T-helper 1 cell (primary cell): ENCODE measurements at places on chromosomes 2 and 18.

DNA sequence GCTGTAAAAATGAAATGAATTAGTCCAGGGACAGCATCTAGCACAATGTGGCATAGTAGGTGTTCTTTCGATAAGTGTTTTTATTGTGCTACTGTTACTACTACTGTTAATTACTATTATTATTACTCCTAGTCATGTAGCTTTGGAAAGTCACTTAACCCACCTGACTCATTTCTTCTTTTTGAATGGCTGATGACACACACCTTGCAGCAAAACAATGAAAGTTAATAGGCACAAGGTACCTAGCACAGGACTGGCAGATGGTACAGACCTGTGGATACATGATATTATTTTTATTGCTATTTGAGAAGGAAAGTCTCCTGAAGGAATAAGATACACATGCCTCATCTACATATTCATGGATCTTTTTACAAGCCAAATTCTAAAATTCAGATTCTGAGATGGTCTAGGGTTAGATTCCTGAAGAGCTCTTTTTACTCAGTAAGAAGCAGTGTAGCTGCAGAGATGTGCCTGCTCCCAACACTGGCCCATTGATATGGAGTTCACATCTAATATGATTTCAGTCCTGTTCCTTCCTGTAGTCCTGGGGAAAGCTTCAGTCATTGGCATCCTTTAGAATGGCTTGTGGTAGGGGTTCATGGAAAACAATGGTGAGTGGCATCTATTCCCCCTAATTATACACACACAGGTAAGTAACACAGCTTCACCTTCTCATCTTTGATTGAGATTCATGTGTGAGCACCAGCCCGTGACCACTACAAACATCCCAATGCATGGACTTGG lies 7.9 kb upstream of the ERMN start:
- DNase-seq: no peak

- DNase-seq: no peak
These were observed 241.3 kb downstream of the PRKCE start for GRCh38 chr2:45892757-45893156.

DNA sequence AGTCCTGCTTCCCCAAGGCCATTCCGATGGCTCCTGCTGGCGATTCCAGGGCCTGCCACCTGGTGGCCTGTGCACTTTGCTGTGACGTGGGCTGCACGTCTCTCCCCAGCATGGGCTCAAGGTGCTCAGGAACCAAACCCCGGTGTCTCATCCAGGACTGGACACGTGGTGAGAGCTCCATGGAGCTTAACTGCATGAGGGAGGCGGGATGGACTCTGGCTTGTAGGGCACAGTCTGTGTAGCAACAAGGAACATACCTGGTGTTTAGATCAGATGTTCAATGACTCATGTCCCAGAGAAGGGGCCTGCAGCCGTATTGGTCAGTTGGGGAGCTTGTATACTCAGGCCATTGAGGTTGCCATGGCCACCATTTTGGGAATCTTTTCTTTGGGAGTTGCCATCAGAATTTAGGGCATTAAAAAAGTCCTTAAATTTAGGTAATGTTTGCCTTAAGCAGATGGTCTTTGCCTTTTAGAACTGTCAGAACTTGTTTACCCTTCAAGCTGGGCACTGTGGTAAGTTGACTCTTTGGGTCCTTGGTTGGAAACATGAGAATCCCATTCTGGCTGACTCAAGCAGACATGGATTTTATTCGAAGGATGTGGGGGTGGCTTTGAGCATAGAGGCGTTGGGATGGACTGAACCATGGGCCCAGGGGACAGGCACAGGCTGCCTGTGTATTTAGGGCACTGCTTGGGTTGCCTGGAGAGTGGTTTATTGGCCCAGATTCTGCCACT lies 21.0 kb downstream of the AGAP1 start:
- no peak for DNase-seq

DNA sequence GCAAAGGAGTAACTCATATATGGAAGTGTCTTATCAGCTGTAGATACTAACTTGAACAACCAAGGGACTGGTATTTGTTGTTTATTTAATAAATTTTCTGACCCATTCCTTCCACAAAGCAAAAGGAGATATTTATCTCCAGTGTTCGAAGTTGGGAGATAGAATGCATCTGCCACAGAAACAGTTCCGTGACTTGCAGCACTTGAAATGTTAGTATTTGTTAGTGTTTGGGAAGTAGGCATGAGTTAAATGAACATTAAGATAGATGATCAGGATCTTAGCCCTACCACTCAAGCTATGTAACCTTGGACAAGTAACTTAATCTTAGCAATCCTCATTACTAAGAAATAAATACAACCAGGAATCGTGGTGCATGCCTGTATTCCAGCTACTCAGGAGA lies 12.1 kb upstream of the SULT1C4 start:
- no peak for DNase-seq

DNA sequence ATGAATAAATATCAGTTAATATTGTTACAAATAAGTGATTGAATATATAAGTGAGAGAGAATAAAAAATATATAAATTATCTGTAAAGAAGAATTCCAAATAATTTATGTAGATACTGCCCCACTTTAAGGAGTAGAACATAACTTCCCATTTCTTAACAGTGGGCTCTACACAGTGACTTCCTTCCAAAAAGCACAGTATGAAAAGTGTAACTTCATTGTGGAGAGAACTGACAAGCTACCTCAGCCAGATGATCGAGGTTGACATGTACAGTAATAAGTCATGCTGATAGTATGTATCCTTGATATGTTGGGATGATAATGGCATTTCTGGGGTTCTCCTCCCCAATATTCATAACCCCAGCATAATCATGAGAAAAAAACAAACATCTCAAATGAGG lies 191.9 kb upstream of the FN1 start:
- DNase-seq: no peak

- no peak for DNase-seq
These were observed 568.3 kb downstream of the LRRTM4 start for GRCh38 chr2:76953733-76954347.

GRCh38 chr2:143451642-143452281 lies 322.5 kb downstream of the ARHGAP15 start:
- no peak for DNase-seq

GRCh38 chr2:212712466-212712865 lies 173.9 kb upstream of the ERBB4 start:
- no peak for DNase-seq

DNA sequence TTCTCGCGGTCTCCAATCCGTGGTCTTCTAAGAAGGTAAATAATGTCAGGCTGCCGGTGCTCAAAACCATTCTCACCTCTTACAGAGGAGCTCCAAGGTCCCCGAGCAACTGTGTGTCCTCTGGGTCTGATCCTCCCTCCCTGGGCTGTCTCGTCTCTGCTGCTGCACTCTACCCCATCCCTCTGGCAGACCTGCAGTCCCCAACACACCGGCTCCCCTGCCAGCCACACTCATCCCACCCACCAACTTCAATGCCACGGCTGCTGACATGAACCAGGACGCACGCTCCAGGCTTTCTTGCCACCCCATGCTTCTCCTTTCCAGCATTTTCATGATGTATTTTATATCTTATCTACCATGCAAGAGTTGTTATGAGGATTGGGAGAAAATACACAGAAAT lies 559.5 kb upstream of the SALL3 start:
- DNase-seq: no peak

DNA sequence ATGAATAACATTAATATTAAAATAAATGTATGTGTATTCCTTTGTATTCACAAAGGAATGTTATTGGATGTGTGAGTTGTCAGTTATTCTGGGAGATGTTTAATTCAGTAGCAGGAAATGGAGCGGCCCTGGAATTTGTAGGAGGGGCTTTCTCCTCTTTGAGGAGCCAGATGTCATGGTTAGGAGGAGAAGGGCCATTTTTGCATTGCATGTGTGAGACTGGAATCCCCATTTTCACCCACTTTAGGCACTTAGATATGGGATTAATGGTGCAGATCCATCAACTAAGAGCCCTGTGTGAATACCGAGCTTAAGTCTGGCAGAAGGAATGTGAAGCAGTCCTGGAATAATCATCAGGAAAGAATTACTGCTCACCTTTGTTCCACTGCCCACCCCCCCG lies 439.2 kb downstream of the PARD3B start:
- DNase-seq: no peak

DNA sequence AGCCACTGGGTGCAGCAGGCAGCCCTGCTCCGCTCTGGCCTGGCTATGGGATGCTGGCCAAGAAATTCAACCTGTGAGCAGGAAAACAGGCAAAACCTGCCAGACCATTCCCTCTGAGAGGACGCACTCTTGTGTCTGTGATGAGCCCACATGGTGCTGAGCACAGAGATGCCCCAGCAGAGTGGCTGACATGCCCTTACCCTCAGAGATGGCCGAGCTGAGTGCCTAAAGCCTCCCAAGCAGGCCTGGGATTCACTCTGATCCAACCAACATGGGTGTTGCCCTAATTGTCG lies 34.3 kb upstream of the TAF1B start:
- DNase-seq: no peak

- DNase-seq: no peak
These were observed 92.4 kb upstream of the LCLAT1 start for GRCh38 chr2:30354621-30355020.

GRCh38 chr2:118062048-118062447 lies 26.2 kb upstream of the INSIG2 start:
- no peak for DNase-seq
